ENCODE measurements at places on chromosomes 2 and 18.

DNA sequence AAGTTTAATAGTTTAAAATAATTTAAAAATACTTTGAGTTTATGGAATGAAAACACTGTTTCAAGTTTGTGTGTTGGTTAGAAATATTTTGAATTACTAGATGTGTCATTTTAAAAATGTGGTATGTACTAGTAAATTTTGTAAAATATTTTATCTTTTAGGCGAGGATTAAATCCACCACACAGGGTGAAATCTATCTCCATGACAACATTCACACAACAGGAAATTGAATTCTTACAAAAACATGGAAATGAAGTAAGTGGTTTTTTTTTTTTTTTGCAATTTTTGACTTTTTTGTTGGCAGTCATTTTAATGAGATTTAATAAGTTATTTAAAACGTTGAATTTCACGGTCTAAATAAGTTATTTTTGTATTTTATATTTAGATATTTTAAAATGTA lies 19.4 kb downstream of the AGFG1 start:
- no peak for ATAC-seq

- no peak for ATAC-seq
These were observed 1.2 kb downstream of the ATG9A start for GRCh38 chr2:219228041-219228910.

GRCh38 chr2:200223205-200223784 lies 83.2 kb upstream of the SPATS2L start:
- ATAC-seq, result no peak

DNA sequence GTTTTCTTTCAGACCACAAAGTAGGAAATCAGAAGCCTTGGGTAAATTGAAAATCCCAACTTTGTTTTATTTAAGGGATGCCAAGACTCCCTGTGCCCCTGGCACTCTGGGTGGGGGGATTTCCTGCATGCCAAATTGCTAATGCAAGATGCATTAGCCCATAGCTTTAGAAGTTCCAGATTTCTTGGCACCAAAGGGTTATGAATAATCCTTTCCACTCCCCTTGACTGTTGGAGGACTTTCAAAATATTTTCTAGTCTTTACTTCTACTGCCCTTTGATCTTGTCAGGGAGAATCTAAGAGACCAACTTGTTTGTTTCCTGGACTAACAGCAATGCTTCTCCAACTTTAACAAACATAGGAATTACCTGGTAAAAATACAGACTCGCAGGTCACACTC lies 81.8 kb upstream of the TGIF1 start:
- no peak for ATAC-seq

GRCh38 chr2:215839816-215840215 lies 173.5 kb downstream of the MREG start:
- no peak for ATAC-seq

- ATAC-seq, result no peak
These were observed 83.5 kb upstream of the ASAP2 start for GRCh38 chr2:9123069-9123468.

- no peak for ATAC-seq
These were observed 157.2 kb upstream of the TMEM200C start for GRCh38 chr18:6052449-6052913.

DNA sequence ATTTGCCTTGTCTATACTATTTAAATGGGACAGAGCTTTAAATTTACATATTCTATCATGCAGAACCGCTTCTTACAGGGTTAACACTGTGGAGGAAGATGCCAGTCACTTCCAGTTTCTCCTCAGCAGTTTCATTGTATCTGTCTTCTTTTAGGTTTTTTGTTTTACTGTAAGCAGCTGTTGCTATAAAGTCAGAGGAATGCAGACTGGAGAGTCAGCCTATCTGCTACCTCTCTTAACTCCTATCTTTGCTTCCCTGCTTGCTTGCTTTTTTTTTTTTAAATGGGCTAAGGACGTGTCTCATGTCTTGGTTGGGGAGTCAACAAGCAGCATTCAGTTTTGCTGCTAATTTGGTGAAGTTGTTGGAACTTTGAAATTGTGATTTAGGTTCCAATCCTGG lies 8.9 kb downstream of the EPC2 start:
- peak; percentile 80 for ATAC-seq

DNA sequence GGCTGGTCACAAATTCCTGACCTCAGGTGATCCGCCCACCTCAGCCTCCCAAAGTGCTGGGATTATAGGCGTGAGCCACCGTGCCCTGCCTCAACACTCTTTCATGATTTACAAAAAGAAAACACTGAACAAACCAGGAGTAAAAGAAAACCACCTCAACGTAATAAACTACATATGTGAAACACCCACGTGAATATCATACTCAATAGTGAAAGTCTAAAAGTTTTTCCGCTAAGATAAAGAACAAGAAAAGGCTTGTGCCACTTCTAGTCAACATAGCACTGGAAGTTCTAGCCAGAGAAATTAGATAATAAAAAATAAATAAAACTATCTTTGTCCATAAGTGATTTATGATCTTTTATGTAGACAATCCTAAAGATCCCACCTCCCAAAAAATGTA lies 68.5 kb downstream of the ROCK2 start:
- ATAC-seq, result no peak

- ATAC-seq, result peak; percentile 31
These were observed 472 bp downstream of the SLC20A1 start for GRCh38 chr2:112646102-112646719.

GRCh38 chr2:240593703-240594451 lies 7.3 kb downstream of the CAPN10 start:
- no peak for ATAC-seq

DNA sequence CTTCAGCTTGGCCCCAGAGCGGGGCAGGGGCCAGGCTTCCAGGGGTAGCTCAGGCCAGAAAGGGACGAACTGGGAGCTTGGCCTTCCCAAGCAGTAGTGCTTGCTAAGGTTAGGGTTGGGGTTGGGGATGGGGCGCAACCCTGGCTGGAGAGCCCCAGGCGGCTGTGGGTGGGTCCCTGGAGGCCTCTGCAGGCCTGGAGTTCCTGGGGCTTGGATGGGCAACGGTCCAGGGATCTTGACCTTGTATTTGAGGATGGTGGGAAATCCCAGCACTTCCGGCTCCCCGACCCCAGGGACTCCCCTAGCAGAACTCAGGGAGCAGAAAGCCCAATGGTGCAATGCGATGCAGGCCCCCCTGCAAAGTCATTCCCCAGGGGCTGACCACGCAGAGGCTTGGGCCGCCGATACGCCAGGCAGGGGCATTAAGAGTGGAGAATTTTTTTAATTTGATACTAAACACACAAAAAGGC lies 12.6 kb upstream of the MLPH start:
- no peak for ATAC-seq

- no peak for ATAC-seq
These were observed 3.8 kb downstream of the MEMO1 start for GRCh38 chr2:32007121-32007391.

GRCh38 chr2:47313728-47314127 lies 89.2 kb upstream of the MSH2 start:
- ATAC-seq, result no peak

DNA sequence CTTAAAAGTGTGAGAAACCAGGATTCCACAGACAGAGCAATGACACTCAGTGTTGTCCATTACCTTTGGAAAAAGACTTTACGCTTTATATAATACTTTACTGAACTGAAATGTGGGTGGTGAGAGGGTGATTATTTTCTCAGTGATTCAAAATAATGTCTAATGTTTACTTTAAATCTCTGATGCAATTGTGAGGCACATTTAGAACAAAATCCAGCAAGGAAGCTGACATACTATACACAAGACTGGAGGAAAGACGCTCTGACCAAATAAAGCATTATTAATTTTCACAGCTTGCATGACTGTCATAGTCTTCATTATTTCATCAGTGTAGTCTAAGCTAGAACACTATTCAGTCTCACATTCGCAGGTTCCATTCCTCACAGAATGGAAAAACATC lies 34.1 kb upstream of the STAT1 start:
- ATAC-seq, result no peak

DNA sequence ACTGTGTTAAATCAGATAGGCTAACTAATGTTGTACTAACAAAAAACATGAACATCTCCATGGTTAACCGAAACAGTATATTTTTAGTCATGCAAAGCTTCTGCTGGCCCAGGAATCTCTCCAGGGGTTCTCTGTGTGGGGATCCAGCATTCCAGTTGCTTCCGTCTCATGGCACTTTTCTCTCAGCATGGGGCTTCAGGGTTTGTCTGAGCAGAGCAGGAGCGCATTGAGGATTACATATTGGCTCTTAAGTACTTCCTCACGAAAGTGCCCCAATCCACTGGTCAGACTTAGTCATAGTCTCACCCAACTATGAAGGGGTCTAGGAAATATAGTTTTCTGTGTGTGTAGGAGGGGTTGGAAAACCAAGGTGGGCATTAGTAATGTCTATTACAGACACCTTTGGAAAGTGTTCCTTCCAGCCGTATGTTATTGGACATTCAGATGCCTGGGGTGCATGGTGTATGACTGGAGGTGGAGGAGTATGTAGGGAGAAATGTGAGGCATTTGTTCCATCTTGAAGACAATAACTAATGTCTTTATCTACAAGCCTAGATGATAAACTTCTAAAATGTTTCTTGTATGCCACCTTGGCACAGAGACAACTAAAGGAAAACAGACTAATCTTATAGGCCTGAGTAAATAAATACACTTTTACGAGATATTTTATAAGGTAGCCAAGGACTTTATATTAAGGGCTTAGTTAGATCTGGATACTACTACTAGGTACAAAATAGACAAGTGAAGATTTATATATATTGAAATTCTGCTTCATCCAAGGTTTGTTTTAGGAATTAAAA lies 123.8 kb upstream of the ZEB2 start:
- ATAC-seq, result no peak

- no peak for ATAC-seq
These were observed 1.5 kb downstream of the TEX261 start for GRCh38 chr2:70992945-70993853.

- ATAC-seq, result no peak
These were observed 640.2 kb downstream of the STK39 start for GRCh38 chr2:167607211-167607610.

GRCh38 chr2:220893411-220893810 lies 678.7 kb downstream of the EPHA4 start:
- ATAC-seq, result no peak

DNA sequence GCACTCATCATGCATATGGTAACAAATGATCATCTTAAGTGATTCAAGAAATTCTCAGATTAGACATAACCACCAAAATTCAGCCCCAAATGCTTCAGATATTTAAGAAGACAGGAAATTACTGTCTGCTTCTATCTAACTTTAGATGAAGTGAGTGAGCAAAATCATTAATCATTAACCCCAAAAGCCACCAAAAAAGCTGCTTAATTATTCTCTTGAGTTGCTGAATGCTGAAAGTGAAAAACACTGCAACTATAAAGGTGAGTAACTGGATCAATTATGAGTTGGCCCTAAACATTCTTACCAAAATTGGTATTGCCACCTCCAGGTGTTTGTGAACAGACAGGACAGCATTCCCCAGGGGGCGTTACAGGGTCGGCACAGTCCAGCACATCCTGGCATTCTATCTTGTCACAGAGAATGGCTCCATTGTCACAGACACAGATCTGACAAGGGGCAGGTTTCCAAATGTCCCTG lies 69.6 kb downstream of the COL5A2 start:
- ATAC-seq, result no peak

DNA sequence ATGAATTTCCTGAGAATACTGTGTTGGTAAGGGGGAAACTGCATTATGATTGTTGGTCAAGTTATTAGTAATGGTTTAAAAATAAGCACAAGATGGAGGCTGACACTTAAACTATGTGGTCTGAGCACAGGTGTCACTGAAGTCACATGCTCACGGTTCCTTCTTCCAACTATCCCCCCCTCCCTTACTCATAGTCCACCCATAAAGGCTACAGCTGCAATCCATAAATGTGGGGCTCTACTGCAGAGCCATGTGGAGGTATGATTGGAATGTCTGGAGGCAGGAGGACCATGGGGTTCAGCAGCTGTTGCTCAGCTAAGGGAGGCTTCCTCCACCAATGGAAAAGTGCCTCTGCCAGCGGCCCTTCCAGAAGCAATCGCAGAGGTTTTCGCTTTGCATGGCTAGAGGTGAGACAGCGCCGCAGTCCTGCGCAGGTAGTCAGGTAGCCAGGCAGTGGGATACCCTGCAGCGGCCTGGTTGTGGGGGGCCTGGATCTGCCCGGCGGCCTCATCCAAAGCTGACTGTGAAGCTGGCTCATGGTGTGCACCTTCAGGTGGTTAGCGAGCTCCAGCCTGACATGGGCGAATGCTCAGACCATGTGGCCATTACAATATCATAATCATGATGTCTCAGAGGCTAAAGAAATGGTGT lies 249.6 kb downstream of the DCDC2C start:
- ATAC-seq, result no peak

- no peak for ATAC-seq
These were observed 11.8 kb upstream of the TWSG1 start for GRCh38 chr18:9322744-9323143.

GRCh38 chr2:148282201-148282600 lies 261.3 kb downstream of the MBD5 start:
- ATAC-seq, result no peak

GRCh38 chr2:40123326-40123725 lies 328.6 kb downstream of the SLC8A1 start:
- no peak for ATAC-seq

DNA sequence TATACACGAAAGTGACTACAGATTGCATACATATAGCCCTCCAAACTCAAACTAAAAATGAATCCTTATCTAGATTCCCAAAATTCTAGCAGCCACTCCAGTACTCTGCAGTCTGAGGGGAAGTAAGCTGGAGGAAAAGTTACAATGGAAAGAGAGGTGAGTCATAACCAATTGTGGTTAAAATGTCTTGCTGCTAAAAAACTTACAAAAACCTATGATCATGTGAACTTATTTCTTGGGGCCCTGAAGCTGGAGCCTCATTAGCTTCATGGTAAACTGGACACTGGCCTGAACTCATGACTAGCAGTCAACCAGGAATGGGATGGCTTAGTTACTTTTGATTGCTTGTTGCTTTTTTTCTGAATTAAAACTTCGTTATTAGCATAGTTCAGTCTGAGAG lies 175.9 kb downstream of the SLC4A3 start:
- ATAC-seq, result no peak

- ATAC-seq, result no peak
These were observed 740.7 kb downstream of the DCC start for GRCh38 chr18:53080687-53081086.

DNA sequence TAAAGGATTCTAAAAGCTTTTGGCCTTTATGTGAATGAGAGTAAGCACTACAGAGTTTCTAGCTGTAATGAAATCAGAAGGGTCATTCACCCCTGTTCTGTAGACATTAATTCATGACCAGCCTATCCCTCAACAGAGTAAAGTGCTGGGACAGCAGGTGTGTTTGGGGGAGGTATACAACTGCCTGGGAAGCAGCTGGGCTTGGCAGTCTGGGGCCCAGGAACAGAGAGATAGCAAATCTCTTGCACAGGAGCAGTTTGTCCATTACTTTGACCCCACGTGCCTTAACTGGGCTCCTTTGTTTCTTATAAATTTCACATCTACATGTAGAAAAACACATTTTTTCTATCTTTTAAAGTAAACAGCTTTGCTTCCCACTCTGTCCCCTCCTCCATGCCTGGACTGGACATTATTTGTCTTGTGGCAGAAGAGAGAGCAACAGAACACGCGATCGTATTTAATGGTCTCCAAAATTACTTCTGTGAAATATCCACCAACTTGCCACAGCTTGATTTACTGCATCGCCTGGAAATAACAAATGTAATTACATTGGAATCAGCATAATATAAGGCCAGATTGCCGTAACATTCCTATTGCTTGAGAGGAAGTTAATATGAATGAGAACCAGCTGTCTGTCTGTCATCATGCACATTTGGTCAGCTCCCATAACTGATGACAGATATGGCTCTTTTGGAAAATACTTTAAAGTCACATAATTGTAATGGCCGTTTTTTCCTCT lies 263.8 kb downstream of the RBM43 start:
- ATAC-seq, result no peak

- ATAC-seq, result no peak
These were observed 304.5 kb downstream of the ZNF521 start for GRCh38 chr18:25047421-25047820.

GRCh38 chr2:241982706-241983570 lies 113.4 kb downstream of the RTP5 start:
- ATAC-seq, result no peak

Data from stimulated activated memory B cell treated with anti-CD40 and anti-IgM and Interleukin-4, amounts not matched to agents 10 μg/mL and 1 μg/mL and 100 μg/mL, for 72 hours (primary cell).